ENCODE measurements at places on chromosomes 7 and 10. TPM values are rescaled to one million over a fixed set of nuclear protein-coding genes. Genes with fewer than 3 reads are reported as not detected.

DNA sequence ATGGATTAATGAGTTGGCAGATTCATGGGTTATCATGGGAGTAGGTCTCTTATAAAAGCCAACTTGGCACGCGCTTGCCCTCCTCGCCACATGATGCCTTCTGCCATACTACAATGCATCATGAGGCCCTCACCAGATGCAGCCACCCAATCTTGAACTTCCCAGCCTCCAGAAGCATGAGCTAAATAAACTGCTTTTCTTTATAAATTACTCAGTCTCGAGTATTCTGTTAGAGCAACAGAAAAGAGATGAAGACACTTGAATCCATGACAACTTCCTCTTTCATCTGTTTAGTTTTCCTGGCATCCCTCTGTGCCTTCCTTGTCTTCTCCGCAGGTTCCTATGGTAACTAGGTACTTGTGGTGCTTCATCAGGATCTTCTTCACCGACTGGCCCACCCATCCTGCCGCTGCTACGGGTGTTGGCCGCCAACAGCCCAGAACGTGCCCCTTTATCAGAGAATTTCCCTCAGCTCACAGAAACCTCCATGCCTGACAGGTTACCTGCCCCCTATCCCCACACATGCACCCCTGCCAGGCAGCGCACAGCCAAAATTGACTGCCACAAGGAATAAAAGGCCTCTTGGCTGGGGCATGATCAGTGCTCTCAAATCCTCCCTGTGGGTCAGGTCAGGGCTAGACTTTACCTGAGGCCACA lies 28.0 kb upstream of the PPIF start:
- DNase-seq = no peak

- no peak for DNase-seq
Observed at GRCh38 chr7:126718419-126718818, 534.3 kb downstream of the GRM8 start.

- no peak for DNase-seq
Observed at GRCh38 chr10:33760056-33760943, 425.8 kb upstream of the NRP1 start.

DNA sequence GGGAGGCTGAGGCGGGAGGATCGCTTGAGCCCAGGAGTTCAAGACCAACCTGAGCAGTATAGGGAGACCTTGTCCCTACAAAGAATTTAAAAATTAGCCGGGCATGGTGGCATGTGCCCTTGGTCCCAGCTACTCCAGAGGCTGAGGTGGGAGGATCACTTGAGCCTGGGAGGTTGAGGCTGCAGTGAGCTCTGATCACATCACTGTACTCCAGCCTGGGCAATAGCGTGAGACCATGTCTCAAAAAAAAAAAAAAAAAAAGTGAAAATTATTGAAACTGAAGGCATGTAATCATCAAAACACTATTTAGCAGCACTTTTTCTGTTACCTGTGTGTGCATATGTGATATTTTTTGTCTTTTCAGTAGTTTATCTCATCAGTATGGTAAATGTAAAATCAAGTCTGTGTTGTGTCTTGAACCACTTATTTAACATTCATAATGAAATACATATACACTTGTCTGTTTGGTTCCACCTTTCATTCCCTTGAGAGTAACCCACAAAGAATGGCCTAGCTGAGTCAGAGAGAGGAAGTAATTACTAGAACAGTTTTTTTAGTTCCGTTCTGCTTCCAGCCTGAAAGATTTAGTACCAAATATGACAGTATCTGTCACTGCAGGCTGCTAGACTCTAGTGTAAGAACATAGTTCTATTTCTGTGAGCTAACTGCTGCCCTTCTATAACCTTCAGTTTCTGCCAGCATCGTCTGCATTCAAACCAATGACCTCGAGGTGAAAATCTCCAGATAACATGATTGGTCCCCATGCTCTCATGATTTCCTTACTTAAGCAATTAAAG lies 68.6 kb downstream of the MMRN2 start:
- DNase-seq = no peak

GTF2IRD1 gene
- 1.2 TPM for total RNA-seq

CHAT gene
- not detected for total RNA-seq

DNA sequence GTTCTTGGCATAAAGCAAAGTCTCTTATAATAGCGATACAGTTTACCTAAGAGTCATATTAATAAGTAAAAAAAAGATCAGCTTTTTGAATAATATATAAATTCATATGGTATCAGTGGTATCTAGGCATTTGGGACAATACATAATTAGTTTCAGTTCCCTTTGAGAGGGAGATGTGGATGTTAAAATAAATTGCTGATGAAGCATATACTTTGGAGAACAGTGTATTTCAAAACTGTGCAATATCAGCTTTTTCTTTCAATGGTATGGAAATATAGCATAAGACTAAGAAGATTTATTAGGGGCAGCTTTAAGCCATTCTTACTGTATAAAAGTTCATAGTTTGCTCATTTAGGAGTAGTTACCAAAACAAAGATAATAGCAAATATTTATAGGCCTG lies 35.5 kb downstream of the MDFIC start:
- DNase-seq = no peak

ZNF425 gene
- total RNA-seq = 0.22 TPM

TMEM270 gene
- not detected for total RNA-seq

DNA sequence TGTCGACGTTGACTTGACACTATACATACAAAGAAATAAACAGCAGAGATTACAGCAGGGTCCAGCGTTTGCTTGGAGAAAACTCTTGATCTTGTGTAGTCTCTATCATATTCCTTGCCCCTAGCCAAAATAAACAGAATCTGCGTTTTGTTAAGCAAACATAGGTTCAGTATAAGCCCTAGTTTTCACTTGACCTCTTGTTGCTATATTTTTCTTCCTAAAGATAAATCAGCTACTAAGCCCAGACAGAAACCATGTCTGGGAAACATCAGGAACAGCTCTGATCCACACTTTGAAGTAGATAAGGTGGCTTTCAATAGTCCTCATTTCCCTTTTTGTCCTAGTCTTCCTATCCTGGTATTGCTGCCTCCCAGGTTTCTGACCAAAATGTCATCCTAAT lies 328.2 kb upstream of the MAGI2 start:
- DNase-seq = no peak

DNA sequence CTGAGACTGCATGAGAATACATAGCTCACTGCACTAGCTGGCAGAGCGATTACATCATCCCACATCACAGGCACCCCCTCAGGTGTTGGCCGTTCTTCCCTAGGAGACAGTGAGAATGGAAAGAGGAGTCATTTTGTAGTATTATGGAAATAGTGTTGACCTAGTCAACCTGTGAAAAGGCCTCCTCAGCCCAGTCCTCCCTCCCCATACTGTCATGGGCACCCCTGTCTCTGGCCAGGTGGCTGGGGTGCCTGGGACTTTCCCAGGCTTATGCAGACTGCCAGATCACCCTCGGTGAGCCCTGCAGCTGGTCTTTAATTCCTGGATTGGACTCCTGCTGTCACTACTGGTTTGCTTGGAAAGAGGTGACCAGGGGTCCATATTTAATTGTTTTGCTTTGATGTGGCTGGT lies 4.0 kb downstream of the INPP5A start:
- DNase-seq = no peak

DNA sequence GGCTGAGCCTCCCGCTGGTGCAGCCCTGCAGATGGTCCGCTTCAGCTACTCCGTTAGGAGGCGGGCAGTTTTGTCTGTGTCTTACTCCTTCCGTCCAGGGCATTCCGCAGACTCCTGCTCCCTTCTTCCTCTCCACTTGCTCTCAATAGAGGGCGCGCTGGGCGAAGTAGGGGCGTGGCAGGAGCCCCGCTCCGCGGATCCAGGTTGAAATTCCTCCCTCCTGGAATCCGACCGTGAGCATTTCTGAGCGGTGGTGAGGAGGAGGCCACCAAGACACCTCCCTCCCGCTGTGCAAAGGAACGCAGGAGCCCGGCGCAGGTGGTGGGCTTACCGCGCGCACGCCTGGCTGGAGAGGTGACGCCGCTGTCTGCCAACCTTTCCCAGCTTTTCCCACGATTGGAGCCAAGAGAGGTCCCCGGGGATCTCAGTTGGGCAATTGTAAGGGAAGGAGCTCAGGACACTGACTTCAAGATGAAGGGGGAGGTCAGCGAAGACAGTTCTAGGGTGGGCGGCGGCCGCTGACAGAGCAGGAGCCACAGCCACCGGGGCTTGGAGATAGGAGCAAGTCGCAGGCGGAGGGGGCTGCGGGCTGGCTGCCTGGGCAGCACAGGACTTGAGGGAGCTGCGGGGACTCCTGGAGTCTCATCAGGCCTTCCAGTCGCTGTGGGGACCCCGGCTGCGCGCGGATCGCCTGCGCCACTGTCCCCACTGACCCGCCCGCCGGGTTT lies 1011.3 kb downstream of the XPNPEP1 start:
- DNase-seq = no peak

DNA sequence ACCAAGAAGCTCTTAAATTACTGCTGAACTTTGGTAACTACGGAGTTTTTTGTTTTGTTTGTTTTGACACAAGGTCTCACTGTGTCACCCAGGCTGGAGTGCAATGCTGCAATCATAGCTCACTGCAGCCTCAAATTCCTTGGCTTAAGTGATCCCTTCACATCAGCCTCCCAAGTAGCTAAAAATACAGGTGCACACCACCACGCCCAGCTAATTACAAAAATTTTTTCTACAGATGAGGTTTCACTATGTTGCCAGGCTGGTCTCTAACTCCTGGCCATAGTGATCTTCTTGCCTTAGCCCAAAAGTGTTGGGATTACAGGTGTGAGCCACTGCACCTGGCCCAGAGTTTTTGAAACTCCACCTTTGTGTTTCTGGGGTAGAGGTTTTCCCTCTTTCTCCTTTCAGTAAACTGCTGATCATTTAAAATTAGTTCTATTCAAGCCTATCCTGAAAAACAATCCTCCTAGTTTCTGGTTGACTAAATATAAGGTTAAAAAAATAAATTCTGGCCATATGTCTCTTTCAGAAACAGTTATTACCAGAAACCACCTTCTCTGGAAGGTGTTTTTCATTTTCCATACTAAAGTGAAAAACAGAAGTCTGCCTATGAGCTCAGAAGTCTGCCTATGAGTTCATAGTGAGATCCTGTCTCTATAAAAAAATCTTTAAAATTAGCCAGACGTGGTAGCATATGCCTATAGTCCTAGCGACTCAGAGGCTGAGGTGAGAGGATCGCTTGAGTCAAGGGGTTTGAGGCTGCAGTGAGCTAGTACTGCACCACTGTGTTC lies 63.9 kb downstream of the VOPP1 start:
- DNase-seq = no peak

ZNF239 gene
- 0.59 TPM for total RNA-seq

DNA sequence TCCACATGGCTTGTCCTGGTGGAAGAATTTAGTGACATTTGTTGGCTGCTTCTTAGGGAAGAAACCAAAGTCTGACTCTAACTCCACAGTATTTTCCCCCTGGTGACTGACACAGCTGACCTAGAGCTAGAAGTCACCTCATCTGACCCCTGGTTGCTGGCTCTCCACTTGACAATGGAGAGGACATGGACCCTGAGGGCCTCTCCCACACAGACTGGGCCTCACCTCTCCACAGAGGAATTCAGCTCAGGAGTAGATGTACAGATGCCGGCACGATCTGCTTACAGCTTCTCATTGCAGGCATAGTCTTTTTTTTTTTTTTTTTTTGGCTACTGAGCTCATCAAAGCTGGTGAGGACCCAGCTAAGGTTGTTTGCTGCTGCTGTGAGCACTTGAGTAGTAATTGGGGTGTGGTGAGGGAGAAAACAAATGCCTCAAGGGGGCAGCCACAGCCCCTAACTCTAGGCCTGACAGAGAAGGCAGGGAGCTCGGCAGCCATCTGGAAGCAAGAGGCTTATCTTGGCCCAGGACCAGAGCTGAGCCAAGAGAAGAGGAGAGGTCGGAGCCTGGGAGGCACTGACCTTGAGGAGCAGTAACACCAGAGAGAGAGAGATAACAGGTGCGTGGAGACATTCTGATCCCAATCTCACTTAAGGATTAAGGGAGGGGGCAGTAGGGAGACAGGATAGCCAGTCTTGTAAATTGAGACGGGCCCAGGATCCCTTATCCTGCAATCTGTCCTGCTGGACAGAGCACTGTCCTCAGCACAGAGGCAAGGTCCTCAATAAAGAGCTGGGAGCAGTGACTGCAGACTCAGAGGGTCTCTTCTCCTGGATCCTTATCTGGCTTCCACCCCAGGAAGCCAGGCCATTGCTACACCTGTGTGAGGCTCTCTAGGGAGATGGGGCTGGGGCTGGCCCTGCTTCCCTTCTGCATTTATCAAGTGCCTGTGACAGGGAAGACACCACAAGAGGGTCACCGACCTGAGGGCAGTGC lies 9.4 kb downstream of the PRSS58 start:
- DNase-seq = no peak

- DNase-seq = no peak
Observed at GRCh38 chr10:73892310-73893030, 18.1 kb upstream of the CAMK2G start.

- DNase-seq = no peak
Observed at GRCh38 chr7:36486336-36486735, 96.7 kb downstream of the ANLN start.

DNA sequence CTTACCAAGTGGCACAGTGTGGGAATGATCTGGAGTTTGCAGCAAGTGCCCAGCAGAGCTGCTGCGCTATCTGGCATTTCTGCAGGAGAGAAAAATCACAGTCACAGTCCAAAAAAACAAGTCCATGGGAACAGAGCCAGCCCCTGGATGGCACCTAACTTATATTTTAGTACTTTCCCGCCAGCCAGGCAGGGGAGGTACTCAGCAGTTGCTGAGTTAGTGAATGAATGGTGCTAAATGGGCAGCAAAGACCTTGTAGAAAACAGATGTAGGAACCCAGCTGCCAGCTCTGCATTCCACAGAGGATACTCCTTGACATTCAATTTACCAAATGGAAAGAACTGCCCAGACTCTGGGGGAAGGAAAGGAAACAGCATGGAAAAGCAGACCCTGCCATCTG lies 54.5 kb downstream of the GSDME start:
- no peak for DNase-seq

GRCh38 chr7:86788948-86789347 lies 145.2 kb downstream of the GRM3 start:
- DNase-seq = no peak

LHFPL3 gene
- total RNA-seq = not detected

AKR1D1 gene
- not detected for total RNA-seq

Measured in CD4-positive, alpha-beta T cell (primary cell).